ENCODE measurements at places on chromosomes 1 and 21.

- no peak for DNase-seq
Observed at GRCh38 chr1:212650228-212650627, 41.7 kb downstream of the ATF3 start.

GRCh38 chr1:113138778-113139177 lies 65.8 kb downstream of the LRIG2 start:
- no peak for DNase-seq

DNA sequence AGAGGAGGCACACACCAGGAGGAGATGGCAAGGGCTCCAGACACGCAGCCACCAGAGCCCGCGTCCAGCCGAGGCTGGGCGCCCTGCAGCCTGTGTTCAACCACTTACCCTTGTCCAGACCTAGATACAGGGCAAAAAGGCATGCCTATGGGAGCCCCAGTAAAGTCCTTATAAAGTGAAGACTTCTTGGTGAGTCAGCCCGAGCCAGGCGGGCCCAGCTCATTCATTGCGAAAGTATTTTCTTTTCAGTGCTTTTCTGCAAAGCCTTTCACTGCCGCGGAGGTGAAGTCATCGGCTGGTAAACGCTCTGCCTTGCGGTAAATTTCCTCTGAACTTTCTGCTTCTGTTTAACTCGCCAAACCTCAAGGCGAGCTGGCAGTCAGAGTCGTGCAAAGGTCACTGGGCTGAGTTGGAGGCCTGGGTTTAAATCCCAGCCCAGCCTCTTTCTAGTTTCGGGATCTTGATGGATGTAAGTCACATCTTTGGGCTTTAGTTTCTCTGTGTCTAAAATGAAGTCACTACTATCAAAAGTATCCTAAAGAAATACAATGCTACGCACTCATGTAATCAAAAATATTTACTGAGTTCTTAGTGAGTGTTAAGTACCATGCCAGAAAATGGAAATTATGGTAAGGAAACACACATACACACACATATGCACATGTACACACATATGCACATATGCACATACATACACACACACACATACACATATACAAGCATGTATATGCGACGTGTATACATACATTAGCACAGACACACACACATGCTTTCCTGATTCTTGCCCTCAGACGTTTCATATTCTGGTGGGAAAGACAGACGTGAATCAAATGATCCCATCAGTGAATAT lies 54.7 kb upstream of the IFFO2 start:
- peak; percentile 69 for DNase-seq

DNA sequence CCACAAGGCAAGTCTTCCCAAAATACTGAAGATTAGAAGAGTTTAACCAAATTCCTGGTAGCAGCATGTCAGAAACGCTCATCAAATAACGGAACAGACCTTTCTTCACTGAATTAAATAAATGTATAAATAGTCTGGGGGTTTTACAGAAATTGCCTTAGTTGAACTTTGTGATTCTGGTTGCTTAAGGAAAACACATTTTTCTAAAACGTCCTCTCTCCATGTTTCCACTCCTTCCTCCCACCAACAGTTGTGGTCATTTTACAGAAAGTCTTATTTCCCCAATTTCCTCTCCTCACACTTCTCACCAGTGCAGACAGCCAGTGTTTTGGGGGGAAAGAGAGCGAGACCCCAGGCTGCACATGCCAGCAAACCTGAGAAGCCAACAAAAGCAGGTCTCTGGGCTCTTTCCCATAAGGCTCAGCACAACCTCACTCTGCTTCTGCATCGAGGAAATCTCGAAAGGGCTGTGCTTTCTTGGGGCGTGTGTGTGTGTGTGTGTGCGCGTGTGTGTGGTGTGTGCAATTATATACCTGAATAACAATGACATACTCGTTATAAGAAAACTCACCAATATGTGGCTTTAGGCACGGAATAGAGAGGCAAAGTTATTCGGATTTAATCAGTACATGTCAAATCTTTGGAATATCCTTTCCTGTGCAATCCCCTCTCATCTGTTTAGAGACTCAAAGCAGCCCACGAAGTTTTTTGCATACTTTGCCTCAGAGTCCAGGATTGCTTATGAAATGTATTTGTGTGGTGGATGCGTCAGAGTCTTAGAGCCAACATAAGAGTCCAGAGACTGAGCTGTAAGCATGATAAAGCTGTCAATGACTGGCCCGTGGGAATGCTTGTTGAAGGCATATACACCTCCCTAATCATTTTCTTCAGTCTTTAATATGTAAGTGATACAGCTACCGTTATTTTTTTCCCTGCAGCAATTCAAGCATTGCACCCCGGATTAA lies 2.0 kb downstream of the KCNJ15 start:
- no peak for DNase-seq

DNA sequence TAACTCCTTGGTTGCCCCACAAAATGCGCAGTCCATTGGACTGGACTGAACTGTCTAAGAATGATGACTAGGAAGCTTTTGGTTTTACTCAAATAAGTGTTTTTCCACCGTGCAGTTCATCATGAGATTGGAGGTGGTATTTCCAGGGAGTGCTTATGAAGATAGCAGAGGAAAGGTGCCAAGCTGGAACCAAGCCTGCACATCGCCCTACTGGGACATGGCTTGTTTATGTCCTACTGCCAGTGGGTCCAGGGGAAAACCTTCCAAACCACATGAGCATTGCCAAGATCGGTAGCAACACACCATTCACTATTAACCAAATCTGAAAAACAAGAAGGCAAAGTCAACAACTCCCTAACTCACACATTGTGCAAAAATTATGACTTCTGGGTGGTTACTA lies 54.7 kb upstream of the DSCAM start:
- DNase-seq, result no peak

- peak; percentile 29 for DNase-seq
Observed at GRCh38 chr1:50605186-50605875, 182.1 kb upstream of the DMRTA2 start.

- no peak for DNase-seq
Observed at GRCh38 chr1:46466477-46467182, 23.0 kb upstream of the DMBX1 start.

DNA sequence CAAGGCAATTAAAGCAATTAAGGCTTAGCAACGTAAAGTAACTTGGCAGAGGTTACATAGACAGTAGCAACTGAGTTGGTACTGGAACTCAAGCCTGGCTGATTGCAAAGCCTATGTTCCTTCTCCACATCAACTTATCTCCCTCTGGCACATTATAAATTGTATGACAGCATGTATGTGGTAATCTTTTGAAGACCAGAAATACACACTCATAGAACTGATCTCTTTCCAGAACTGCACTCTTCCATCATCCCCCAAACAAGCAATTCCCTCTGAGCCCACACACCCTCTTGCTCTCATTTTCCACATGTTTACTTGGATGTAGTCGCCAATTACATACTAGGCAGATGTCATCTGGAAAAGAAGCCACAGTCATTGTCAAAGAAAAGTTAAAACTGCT lies 502.2 kb downstream of the PLPP3 start:
- no peak for DNase-seq

- no peak for DNase-seq
Observed at GRCh38 chr1:160164121-160164520, 12.7 kb downstream of the ATP1A4 start.

- no peak for DNase-seq
Observed at GRCh38 chr1:56363007-56363770, 216.2 kb downstream of the PLPP3 start.

DNA sequence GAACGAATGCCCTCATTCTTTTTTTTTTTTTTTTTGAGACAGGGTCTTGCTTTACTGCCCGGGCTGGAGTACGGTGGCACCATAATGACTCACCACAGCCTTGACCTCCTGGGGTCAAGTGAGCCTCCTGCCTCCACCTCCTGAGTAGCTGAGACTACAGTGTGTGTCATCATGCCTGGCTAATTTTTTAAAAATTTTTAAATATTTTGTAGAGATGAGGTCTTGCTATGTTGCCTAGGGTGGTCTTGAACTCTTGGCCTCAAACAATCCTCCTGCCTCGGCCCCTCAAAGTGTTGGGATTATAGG lies 69.4 kb downstream of the ALG14 start:
- no peak for DNase-seq

- DNase-seq, result no peak
Observed at GRCh38 chr1:160789051-160789701, 6.8 kb upstream of the LY9 start.

GRCh38 chr1:188689542-188689941 lies 1788.1 kb downstream of the BRINP3 start:
- DNase-seq, result no peak

DNA sequence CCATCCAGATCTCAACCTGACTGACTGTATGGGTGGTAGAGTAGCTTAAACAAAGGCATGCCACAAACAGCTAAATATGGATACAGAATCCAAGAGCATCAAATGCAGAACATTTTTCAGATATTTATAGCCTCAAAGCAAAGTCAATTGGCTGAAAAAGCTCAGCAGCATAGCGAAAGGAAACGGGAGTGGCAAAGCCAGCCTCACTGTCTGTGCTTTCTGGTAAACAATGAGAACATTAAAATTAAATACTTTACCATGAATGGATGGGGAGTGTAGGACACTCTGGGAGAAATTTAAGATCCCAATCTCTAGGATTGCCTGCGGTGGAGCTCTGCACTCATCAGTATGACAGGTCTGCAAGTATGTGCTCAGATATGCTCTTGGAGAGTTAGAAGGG lies 4.4 kb downstream of the RASAL2 start:
- no peak for DNase-seq

GRCh38 chr1:207698822-207699483 lies 52.9 kb upstream of the CD46 start:
- DNase-seq, result no peak

DNA sequence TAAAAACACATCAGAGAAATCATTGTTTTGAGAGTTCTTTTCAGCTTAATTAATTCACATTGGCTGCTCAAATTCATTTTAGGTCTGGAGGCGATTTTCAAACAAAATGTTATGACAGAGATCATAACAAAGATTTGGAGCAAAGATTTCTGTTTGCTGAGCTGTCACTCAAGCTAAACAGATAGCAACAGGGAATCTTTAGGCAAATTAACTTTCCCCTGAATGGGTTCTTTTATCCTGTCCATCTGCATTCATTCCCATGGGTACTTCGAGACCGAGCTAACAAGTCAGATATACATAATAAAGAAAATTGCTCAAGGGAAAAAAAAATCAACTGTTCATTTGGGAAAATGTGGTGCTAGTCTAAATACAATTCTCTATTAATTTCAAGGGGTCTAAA lies 30.2 kb upstream of the CA6 start:
- DNase-seq, result no peak

DNA sequence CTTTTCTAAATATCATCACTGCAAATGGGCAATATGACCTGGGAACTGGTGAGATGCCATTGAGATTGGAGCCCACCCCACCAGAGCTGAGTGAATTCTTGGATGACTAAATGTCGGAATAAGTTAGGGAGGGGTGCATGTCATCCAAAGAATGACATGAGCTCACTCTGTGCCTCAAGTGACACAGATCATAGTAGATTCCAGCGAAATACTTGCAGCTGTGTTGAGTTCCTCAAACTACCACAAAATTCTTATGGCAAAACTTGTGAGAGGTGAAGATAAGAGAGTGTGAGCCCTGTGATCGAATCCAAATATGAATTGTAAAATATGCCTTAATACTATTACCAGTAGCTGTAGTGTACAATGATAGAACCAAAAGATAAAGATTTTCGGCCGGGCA lies 2.3 kb upstream of the TCP10L start:
- DNase-seq, result no peak

GRCh38 chr1:116791727-116792126 lies 37.5 kb downstream of the CD2 start:
- DNase-seq, result no peak

DNA sequence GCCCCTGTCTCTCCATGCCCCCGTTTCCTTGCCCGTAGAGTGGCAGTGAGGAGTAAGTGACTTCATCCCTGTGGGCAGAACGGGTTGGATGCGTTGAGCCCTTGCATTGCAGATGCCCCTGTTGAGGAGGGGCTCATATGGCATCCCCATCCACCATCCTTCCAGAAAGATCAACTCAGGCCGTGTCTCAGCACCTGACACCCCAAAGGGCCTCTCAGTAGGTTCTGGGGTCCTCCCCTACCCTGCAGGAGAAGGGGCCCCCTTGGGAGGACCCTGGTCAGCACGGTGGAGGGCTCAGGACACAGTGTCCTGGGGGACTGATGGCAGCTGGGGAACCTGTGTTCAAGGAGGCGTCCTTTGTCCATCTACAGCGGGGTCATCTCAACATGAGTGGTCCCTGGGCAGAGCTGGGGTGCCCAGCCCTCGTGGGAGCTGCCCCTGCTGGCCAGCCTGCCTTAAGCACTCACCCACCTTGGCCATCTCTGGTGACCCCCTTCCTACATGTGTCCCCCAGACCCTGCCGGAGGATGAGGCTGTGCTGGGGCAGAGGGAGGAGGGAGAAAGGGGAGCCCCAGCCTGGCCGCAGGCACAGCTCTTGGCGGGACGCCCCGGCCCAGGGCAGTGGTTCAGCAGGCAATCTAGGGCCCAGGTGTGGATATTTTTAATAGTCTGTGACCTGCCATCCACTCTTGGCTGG lies 48.2 kb upstream of the ACTRT2 start:
- DNase-seq, result no peak

Measured in GM10248 (cell line).